Endodermal cell (in vitro differentiated cells): ENCODE measurements at places on chromosomes 12 and 14.

- DNase-seq, result no peak
These were observed 17.5 kb upstream of the BICD1 start for GRCh38 chr12:32089156-32089555.

GRCh38 chr12:66047411-66048021, 83.0 kb downstream of the LLPH start:
- no peak for DNase-seq

DNA sequence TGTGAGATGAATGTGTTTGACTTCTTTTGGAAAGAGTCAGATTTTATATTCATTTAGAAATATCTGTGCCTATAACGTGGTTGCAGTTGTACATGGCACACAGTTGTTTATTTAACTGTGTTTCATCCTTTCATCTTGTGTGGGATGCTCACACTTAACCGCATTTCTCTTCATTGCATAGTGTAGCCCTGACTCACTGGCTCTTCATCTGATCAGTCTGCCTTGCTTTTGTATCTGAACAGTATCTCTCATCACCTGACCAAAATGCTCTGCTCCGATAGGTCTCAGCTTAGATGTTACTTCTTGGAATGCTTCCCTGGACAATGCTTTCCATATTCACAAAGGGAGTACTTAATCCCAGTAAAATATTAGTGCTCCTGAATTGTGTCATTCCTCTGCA, 83.4 kb downstream of the PDE3A start:
- no peak for DNase-seq

GRCh38 chr14:65846196-65846868, 433.8 kb downstream of the FUT8 start:
- DNase-seq, result no peak

GRCh38 chr14:44392984-44393383, 114.1 kb downstream of the FSCB start:
- no peak for DNase-seq

GRCh38 chr12:46214668-46215436, 54.0 kb downstream of the SLC38A1 start:
- no peak for DNase-seq

DNA sequence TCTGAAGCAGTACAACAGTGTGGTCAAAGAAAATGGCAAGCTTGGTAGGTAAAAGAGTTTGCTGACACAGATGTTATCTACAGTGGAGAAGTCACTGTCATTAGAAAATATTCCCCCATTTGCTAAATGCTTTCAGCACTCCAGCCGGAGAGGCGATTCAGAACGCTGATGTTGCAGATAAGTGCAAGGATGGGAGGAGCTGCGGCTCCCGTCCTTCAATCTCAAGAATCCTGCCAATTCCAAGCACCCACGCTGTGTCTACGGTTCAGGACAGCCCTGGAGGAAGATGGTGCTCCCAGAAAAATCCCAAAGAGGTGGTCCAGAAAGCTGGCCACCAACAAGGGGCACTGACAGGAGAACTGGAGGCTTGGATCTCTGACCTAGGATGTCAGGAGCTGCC, 79.1 kb downstream of the ZFP36L1 start:
- no peak for DNase-seq

GRCh38 chr12:109430244-109430643, 46.9 kb downstream of the KCTD10 start:
- DNase-seq, result no peak

DNA sequence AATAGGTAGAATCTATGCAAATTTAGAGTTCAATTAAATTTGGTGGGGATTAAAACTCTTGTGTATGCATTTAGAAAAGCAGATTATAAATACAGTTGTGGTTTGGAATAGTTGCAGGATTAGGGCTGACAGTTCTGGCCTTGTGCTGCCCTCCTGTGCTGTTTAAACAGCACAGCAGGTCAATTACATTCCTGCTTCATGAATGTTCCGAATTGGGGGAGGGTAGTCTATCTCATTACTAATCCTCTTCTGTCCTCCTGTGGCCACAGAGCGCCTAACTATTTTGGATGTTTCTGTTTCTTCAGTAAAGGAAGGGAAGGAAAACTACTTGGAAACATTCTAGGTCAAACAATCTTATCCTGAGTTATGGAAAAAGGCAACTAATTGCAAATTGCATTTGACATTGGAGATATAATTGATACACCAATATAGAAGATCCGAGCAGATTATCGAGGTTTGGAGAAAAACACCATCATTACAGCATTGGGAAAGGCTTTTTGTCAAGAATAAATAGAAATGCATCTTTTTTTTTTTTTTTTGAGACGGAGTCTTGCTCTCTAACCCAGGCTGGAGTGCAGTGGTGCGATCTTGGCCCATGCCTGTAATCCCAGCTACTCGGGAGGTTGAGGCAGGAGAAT, 8.7 kb upstream of the GPR19 start:
- DNase-seq, result peak; percentile 81
